Fibroblast of skin of back (primary cell): ENCODE measurements at places on chromosomes 5 and 9.
A peak's percentile ranks its signal among the peaks of the same experiment; 100 is the strongest.

DNA sequence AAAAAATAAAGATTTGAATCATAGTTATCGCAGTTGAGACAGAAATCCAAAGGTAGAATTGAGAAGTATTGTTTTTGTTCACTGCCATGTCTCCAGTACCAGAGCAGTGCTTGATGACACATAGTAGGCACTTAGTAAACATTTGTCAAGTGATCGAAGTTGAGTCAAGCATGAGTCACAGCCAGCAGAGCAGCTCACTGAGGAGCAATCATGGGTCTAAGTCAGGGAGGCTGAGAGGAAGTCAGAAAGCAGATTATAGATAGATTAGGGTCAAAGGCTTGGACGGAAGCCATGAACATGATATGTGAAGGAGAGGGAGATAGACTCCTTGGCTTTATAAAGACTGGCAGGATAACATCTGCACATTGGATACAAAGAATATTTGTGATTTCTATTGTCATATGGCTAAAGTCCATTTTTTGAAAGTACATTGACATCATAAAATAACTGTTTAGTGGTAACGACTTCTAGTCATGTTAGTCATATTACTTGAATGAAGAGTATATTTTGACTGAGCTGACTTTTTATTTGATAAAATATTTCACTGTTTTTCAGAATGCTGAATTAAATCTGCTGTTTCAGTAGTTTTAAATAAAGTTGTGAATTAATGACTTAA is 168.5 kb downstream of the RAB3C start:
- peak; percentile 28 for DNase-seq

DNA sequence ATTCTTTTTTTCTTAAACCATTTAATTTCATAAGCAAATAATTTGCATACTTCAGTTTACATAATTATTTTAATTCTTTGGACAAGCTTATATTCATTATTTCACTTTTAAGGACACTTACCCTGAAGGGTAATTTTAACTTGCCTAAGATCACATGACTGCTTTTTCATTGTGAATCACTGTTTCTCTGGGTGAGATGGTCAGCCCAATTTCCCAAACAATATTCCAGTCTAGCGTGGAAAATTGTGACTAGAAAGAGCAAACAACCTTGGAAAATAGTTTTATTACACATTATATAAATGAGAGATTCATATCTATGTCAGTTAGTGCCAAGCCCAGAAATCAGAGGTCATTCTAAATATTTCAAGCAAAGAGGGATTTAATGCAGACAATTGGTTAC is 21.4 kb upstream of the JAKMIP2 start:
- DNase-seq = no peak

DNA sequence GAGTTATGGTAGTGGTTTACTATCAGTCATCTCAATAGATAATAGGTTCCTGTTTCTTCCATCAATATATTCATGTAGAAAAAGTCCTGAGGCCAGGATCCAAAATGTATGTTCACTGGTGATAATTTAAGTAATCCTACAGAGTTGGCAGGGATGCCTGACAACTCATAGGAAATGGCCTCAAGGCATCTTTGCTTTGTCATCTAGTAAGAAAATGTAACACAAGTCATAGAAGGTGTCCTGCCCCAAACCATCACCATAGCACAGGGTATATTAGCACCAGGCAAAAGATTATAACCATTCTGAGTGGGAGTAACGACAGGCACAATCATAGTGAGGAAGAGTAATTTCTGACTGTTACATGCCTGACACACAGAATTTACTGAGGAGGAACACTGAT is 257.0 kb downstream of the TMEM167A start:
- DNase-seq = peak; percentile 13

DNA sequence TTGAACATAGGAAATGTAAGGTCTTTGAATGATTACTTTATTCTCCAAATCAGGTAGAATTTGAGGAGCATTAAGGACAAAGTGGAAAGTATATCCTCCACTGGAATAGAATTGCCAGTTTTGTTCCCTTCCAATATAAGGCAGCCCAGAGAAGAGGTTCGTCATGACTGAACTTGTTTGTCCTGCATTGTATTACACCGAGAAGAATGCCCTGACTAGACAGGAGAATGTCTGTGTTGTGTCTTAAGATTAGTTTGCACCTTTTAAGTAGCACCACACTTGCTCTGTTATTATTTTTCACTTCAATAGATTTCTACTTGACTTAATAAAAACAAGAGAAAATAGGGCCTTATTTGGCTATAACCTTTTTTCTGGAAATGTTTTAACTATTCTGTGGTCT is 586.2 kb upstream of the PTGER4 start:
- DNase-seq = no peak

DNA sequence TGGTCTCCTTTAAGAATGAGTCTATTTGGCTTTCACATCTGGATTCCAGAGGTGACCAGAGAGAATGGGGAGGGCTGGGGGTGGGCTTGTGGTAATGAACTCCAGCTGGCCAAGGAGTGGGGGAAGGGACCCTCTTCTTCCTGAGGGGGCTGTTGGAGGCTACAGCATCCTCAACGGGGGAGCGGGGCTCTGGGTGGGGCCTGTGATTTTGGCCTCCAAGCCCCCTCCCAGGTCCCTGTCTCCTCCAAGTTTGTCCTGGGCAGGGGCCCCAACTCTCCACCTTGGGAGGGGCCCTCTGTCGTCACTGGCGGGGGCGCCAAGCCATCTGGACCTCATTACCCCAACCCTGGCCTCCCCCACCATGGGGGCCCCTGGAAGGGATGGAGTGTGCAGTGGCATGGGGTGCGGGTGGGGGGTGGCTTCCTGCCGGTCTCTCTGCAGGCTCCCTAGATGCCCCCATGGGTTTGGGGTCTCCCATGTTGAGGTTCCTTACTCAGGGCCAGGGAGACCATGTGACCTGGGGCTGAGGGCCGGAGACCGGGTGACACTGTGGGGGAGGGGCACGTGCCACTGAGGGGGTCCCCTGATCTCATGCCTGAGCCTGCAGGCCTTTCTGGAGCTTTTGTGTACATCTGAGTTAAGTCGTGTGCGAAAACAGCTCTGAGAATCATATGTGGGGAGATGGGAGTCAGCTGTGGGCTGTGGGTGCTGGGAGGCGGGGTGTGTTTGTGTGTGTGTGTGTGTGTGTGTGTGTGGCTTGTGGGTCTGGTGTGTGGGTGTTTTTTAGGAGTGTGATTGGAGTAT is 32.4 kb downstream of the GOLGA2 start:
- peak; percentile 13 for DNase-seq

GRCh38 chr5:73030531-73030930 is 74.7 kb downstream of the FCHO2 start:
- DNase-seq = no peak
